Mesangial cell (primary cell): ENCODE measurements at places on chromosomes 3 and 15. TPM values are rescaled to one million over a fixed set of nuclear protein-coding genes. Genes with fewer than 3 reads are reported as not detected.

GHSR gene
- not detected in 2 replicates for total RNA-seq

ABTB1 gene
- 4.4 and 36.8 TPM in 2 replicates for total RNA-seq

TRIM42 gene
- not detected in 2 replicates for total RNA-seq

STRIT1 gene
- total RNA-seq = not detected in 2 replicates

FSTL1 gene
- 223 and 285 TPM in 2 replicates for total RNA-seq

SPRED1 gene
- 12.9 and 14.6 TPM in 2 replicates for total RNA-seq

IMPG2 gene
- total RNA-seq = 0.13 and 0.16 TPM in 2 replicates

LHFPL4 gene
- total RNA-seq = not detected in 2 replicates

TIPIN gene
- 3.0 and 8.0 TPM in 2 replicates for total RNA-seq

PDZRN3 gene
- total RNA-seq = 0.98 and 1.0 TPM in 2 replicates
